Right atrium auricular region (tissue), 2 donors: ENCODE measurements at places on chromosomes 16 and 17. TPM values are rescaled to one million over a fixed set of nuclear protein-coding genes. Genes with fewer than 3 reads are reported as not detected.

- H3K4me3 ChIP-seq: no peak overlapping the region
- no peak for DNase-seq
- H3K4me1 ChIP-seq: peaks cover 12% of the 10 kb centered on the region
- H3K27me3 ChIP-seq: no peaks in the 10 kb centered on the region
- H3K36me3 ChIP-seq: peaks cover 8% of the 10 kb centered on the region
These were observed 98.6 kb downstream of the WNT3 start for GRCh38 chr17:46719891-46720290.

DNA sequence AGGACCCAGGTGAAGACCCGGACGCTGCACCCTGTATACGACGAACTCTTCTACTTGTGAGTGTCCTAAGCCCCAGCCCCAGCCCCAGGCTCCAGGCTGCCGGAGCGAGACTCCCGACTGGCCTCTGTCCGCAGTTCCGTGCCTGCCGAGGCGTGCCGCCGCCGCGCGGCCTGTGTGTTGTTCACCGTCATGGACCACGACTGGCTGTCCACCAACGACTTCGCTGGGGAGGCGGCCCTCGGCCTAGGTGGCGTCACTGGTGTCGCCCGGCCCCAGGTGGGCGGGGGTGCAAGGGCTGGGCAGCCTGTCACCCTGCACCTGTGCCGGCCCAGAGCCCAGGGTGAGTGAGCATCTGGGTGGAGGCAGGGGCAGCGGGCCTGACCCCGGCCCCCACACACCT is 3.7 kb downstream of the TSR3 start:
- H3K36me3 ChIP-seq: peaks cover 24% of the 10 kb centered on the region
- no peak overlapping the region for H3K4me3 ChIP-seq
- no peaks in the 10 kb centered on the region for H3K27me3 ChIP-seq
- no peaks in the 10 kb centered on the region for H3K4me1 ChIP-seq
- no peak for DNase-seq

- no peak overlapping the region for H3K4me3 ChIP-seq
- H3K27ac ChIP-seq: no peak overlapping the region
- H3K4me1 ChIP-seq: no peaks in the 10 kb centered on the region
- H3K36me3 ChIP-seq: peaks cover 11% of the 10 kb centered on the region
These were observed 32.8 kb upstream of the METRNL start for GRCh38 chr17:83046448-83047181.

GRCh38 chr16:13919330-13919682 is 648 bp upstream of the ERCC4 start:
- peak overlapping the region; percentile 79 for H3K27ac ChIP-seq
- DNase-seq: no peak
- H3K4me3 ChIP-seq: peak overlapping the region; percentile 92
- H3K36me3 ChIP-seq: peaks cover 15% of the 10 kb centered on the region
- H3K27me3 ChIP-seq: no peaks in the 10 kb centered on the region

GRCh38 chr16:58054289-58054688 is 28.7 kb downstream of the MMP15 start:
- DNase-seq: no peak
- no peak overlapping the region for H3K27ac ChIP-seq
- H3K4me3 ChIP-seq: no peak overlapping the region
- H3K4me1 ChIP-seq: no peaks in the 10 kb centered on the region
- H3K27me3 ChIP-seq: no peaks in the 10 kb centered on the region
- no peaks in the 10 kb centered on the region for H3K36me3 ChIP-seq

DNA sequence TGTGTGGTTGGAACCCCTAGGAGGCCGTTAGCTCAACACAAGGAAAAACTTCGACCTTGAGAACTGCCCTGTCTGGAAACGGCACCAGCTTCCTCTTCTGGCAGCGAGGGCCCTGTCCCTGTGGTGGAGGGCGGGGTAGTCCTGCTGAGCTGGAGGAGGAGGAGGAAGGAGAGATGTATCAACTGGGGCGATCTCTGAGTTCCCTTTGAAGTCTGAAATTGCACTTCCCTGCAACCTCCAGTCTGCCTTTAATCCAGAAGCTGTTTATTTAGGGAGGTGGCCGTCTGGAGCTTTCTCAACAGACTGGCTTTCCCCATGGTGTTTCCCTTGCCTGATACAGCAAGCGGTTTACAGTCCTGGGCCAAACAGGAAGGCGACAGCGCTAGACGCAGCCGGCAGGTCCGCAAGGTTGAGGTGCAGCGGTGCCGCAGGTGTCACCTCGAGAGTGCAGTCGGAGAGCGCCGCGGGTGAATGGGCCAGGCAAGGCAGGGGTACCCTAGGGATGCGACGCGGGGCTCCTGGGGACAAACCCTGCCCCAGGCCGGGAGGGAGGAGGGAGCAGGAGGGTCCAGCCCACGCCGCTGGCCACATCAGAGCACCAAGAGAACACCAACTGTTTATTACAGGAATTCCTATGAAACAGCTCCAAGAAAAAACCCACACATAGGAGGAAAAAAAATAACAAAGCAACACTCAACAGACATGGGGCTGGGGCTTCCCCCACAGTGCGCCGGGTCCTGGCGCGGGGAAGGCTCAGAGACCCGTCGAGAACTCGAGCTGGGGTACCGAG is 11.4 kb upstream of the MRPS23 start:
- H3K4me1 ChIP-seq: no peaks in the 10 kb centered on the region
- peaks cover 5% of the 10 kb centered on the region for H3K36me3 ChIP-seq
- no peaks in the 10 kb centered on the region for H3K27me3 ChIP-seq
- peak overlapping the region; percentile 62 for H3K4me3 ChIP-seq

- no peak overlapping the region for H3K27ac ChIP-seq
- H3K36me3 ChIP-seq: no peaks in the 10 kb centered on the region
- DNase-seq: no peak
- no peaks in the 10 kb centered on the region for H3K27me3 ChIP-seq
- no peak overlapping the region for H3K4me3 ChIP-seq
- peaks cover 9% of the 10 kb centered on the region for H3K4me1 ChIP-seq
These were observed 235.6 kb upstream of the MAF start for GRCh38 chr16:79836144-79836543.

DNA sequence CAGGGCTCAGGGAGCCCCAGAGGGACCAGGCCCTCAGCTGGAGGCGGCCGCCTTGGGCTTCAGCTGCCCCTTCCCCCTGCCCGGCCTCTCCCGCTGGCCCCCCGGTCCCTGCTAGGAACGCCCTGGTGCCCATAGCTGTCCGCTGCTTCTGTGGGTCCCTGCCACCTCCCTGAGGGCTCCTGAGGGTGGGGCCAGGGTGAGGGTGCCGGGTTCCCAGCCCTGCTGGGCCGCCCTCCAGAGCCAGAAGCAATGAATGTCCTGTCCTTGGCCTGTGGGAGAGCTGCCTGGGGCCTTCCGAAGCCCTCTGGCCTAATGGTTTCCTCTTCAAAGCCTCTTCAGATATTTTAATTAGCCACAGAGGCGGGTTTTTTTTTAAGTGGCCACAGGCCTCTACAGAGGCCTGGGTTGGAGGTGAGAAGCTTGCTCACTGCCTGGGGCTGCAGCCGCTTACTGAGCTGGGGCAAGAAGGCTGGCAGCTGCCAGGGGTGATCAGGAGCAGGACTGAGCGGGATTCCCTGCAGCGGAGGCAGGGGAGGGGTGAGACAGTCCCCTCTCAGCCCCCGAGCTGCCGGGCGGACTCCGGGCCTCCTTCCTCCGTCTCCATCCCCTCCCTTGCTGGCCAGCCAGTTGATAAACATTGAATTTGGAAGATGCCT is 9.9 kb downstream of the CENPX start:
- no peaks in the 10 kb centered on the region for H3K36me3 ChIP-seq
- H3K27me3 ChIP-seq: no peaks in the 10 kb centered on the region
- H3K4me3 ChIP-seq: no peak overlapping the region
- peak overlapping the region; percentile 54 for H3K27ac ChIP-seq
- H3K4me1 ChIP-seq: peaks cover 21% of the 10 kb centered on the region

DNA sequence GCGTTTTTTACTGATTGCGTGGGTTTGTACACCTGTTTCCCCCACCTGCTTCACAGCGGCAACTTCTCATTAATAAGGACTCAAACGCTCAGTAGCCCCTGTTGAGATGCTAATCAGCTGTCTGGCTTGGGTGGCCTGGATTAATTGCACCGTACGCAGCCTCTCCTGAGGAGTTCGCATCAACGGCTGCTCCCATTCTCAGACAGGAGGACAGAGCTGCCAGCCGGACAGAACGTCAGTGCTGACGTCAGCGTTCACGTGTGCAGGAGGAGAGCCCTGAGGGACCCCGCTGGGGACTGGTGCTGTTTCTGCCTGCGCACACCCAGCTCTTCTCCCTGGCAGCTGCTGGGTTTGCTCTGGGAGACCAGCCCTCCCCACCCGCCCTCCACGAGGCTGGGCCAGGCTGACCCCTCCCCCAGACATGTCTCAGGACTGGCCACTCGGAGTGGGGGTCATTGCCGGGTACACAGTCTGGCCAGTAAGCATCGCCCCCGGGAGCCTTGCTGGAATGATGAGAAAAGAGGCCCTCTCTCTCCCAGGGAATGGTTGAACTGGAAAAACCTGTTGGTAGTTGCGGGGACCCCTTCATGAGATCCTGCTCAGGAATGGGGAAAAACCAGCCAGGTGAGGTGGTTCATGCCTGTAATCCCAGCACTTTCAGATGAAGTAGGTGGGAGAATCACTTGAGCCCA is 5.7 kb upstream of the BANP start:
- H3K4me1 ChIP-seq: peaks cover 4% of the 10 kb centered on the region
- H3K4me3 ChIP-seq: peak overlapping the region; percentile 29
- H3K27me3 ChIP-seq: no peaks in the 10 kb centered on the region
- H3K27ac ChIP-seq: peak overlapping the region; percentile 51
- DNase-seq: peak; percentile 87
- H3K36me3 ChIP-seq: no peaks in the 10 kb centered on the region

DNA sequence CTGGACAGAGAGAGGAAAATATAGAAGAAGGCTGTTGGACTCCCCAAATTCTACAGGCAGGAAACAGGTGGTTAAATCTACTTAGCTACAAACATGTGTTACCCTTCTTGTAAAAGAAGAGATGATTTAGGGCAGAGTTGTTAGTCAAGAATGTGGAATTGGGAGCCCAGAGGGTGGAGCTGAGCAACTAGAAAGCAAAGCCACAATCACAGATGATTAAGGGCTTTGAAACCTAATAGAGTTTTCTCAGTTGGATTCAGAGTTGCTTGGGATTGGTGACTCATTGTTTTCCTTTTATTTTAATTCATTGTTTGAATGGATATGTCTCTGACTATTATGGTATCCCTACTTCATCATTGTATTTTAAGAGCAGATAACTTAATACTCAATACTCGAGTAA is 6.2 kb downstream of the ACSM5 start:
- no peak overlapping the region for H3K4me3 ChIP-seq
- no peaks in the 10 kb centered on the region for H3K36me3 ChIP-seq
- no peaks in the 10 kb centered on the region for H3K27me3 ChIP-seq
- no peak overlapping the region for H3K27ac ChIP-seq
- no peak for DNase-seq

- H3K4me3 ChIP-seq: no peak overlapping the region
- H3K27me3 ChIP-seq: no peaks in the 10 kb centered on the region
- DNase-seq: no peak
- H3K27ac ChIP-seq: no peak overlapping the region
- no peaks in the 10 kb centered on the region for H3K36me3 ChIP-seq
These were observed 256.6 kb downstream of the HS3ST3B1 start for GRCh38 chr17:14557480-14557879.

DNA sequence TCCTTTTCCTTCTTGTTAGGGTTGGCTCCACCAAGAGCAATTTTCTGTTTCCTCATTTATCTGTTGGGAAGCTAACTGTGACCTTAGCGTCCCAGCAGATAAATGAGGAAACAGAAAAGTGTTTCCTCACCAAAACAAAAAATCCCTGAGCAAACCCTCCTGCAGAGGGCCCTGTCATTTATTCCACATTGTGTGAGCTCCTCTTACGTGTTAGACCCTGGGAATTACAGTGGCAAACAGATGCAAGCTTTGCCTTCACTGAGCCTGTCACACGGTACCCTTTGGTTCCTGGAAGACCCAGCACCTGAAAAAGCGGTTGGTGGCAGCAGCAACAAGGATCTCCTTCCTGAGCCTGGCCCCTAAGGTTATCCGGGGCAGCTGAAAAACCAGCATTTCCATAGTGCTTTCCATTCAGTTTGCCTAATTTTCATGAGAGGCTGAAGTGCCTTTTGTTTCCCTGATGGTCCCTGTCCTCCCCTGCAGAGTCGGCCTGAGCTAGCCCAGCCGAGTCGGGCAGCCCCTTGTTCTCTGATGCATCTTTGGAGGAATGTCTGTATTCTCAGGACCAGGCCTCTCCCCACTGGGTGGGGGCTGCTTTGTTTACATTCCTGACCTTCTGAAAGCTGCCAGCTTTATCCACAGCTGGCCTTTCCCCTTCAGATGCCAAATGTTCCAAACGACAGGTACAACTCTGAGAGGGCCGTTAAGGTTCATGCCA is 34.7 kb downstream of the YPEL2 start:
- H3K4me1 ChIP-seq: no peaks in the 10 kb centered on the region
- peak overlapping the region; percentile 93 for H3K27ac ChIP-seq
- peak overlapping the region; percentile 0 for H3K4me3 ChIP-seq
- no peaks in the 10 kb centered on the region for H3K36me3 ChIP-seq
- no peak for DNase-seq

- no peak for DNase-seq
- no peak overlapping the region for H3K4me3 ChIP-seq
- H3K27me3 ChIP-seq: no peaks in the 10 kb centered on the region
- H3K36me3 ChIP-seq: peaks cover 87% of the 10 kb centered on the region
These were observed 43.9 kb upstream of the POLR3E start for GRCh38 chr16:22253272-22253671.

- DNase-seq: peak; percentile 66
- peaks cover 7% of the 10 kb centered on the region for H3K4me1 ChIP-seq
- peak overlapping the region; percentile 22 for H3K4me3 ChIP-seq
- H3K36me3 ChIP-seq: peaks cover 49% of the 10 kb centered on the region
These were observed 52.3 kb downstream of the YWHAE start for GRCh38 chr17:1347589-1348323.

GRCh38 chr17:27846042-27846655 is 45.8 kb upstream of the NOS2 start:
- no peaks in the 10 kb centered on the region for H3K36me3 ChIP-seq
- H3K4me3 ChIP-seq: no peak overlapping the region
- no peaks in the 10 kb centered on the region for H3K27me3 ChIP-seq
- DNase-seq: no peak

- peak overlapping the region; percentile 40 for H3K4me3 ChIP-seq
- H3K27me3 ChIP-seq: no peaks in the 10 kb centered on the region
- DNase-seq: peak; percentile 93
These were observed 3.0 kb downstream of the ALDH3A1 start for GRCh38 chr17:19744922-19745757.

GRCh38 chr17:74180336-74180735 is 23.1 kb upstream of the RPL38 start:
- no peak overlapping the region for H3K27ac ChIP-seq
- DNase-seq: no peak
- no peaks in the 10 kb centered on the region for H3K27me3 ChIP-seq
- H3K4me1 ChIP-seq: no peaks in the 10 kb centered on the region
- no peaks in the 10 kb centered on the region for H3K36me3 ChIP-seq

- no peaks in the 10 kb centered on the region for H3K27me3 ChIP-seq
- no peak overlapping the region for H3K4me3 ChIP-seq
- H3K27ac ChIP-seq: no peak overlapping the region
- no peaks in the 10 kb centered on the region for H3K36me3 ChIP-seq
- no peak for DNase-seq
- H3K4me1 ChIP-seq: no peaks in the 10 kb centered on the region
These were observed 173.2 kb downstream of the CYLD start for GRCh38 chr16:50915120-50915519.

GRCh38 chr16:59878479-59878878 is 1144.4 kb upstream of the GOT2 start:
- no peaks in the 10 kb centered on the region for H3K27me3 ChIP-seq
- no peaks in the 10 kb centered on the region for H3K4me1 ChIP-seq
- no peak overlapping the region for H3K4me3 ChIP-seq
- H3K27ac ChIP-seq: no peak overlapping the region
- H3K36me3 ChIP-seq: no peaks in the 10 kb centered on the region

MPP3 gene
- total RNA-seq: 36.2 TPM

GAST gene
- not detected for total RNA-seq

TTLL6 gene
- total RNA-seq: not detected

ABCA5 gene
- 19.7 TPM for total RNA-seq

KRTAP4-4 gene
- not detected for total RNA-seq

NTN1 gene
- total RNA-seq: 163 TPM

C1QBP gene
- 82.8 TPM for total RNA-seq

OR2C1 gene
- total RNA-seq: 0.56 TPM

CFAP97D1 gene
- total RNA-seq: not detected
